ENCODE measurements at places on chromosomes 5 and 9.

GRCh38 chr9:6788162-6789016 lies 30.6 kb downstream of the KDM4C start:
- no peak for DNase-seq

DNA sequence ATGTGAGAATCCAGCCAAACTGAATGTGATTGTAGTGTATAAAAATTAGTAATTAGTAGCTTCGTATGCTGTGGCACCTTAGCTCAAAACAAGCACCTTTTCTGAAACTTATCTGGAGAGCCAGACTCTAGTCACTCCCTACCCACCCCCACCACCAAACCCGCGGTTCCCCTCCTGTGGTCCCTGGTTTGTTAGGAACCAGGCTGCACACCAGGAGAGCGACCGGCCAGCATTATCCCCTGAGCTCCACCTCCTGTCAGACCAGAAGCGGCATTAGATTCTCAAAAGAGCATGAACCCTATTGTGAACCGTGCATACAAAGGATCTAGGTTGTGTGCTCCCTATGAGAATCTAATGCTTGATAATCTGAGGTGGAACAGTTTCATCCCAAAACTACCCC lies 498.6 kb downstream of the CHSY3 start:
- no peak for DNase-seq

DNA sequence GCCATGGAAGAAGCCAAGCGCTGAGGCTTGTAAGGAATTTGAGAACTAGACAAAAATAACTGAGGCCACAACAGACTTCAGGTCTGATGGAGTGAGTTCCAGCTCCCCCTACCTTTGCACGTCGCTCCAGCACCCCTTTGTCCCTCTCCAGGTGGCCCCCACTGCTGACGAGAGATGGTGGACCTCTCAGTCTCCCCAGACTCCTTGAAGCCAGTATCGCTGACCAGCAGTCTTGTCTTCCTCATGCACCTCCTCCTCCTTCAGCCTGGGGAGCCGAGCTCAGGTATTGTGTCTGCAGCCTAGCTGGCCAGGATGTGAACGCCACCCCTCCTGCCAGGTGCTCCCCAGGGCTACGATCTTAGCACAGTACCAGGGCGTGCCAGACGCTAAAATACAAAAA lies 5.2 kb downstream of the BTNL9 start:
- no peak for DNase-seq

DNA sequence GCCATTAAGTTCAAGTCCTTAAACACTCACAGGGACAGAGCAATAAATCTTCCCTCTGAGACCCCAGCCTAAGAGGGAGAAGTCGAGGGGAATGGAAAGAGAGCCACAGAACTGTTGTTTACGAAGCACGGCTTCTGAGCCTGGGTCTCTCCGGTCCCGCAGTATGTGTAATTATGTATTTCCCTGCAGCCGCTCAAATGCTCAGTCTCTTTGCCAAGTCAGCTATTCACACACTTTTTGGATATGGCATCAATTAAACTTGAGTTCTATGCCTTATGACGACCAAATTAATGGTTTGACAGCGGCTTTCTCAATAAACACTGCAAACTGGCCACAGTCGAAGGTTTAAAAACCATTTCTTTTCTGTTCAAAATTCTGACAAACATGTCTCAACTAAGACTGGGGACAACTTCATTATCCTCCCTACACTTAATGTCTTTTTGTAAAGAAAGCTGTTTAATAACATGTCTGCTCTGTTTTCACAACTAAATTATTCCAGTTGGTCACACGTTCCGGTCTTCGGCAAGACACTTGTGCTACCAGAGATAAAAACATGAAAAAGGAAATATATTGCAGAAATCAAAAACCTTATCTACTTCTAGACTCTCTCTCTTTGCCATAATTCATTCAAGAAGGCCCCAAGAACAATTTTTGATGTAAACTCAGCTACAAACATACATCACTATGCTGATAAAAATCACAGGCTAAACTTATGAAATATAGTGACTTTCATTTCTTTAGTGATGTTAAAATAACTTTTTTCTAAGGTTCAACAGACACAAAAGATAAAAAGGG lies 203.2 kb downstream of the GAPVD1 start:
- no peak for DNase-seq

DNA sequence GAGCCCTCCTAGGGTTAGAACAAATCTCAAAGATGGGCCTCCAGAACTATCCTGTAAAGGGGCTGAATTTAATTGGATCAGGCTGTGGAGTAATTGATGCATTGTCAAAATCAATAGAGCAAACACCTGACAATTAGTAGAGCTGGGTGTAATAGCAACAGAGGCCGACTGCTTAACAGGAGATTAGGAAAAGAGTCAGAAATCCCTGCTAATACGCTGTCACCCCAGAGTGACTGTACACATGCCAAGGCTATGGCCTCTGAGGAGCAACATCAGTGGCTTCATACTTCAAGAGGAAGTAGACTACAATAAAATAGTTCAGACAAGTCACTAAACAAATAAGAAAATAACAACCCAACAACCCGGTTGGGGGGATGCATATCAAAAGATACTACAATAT lies 18.7 kb upstream of the GRPEL2 start:
- no peak for DNase-seq

DNA sequence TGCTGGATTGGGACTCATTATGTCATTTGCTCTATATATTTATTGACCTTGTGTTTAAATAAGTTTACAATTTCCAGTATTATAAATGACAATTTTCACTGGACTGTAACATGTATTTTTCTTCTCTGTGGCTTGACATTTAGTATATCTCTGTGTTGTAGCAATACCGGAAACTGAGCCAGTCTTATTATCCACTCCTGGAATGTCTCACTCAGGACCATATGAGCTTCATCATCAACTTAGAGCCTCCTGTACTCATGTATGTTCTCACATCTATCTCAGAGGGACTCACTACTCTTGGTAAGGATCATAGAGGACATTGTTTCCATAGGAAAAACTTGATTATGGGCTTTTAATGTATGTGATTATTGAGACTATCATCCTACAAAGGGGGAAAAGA lies 66.5 kb upstream of the TLX3 start:
- no peak for DNase-seq

- no peak for DNase-seq
These were observed 503.3 kb upstream of the GRIA1 start for GRCh38 chr5:152987131-152987530.

DNA sequence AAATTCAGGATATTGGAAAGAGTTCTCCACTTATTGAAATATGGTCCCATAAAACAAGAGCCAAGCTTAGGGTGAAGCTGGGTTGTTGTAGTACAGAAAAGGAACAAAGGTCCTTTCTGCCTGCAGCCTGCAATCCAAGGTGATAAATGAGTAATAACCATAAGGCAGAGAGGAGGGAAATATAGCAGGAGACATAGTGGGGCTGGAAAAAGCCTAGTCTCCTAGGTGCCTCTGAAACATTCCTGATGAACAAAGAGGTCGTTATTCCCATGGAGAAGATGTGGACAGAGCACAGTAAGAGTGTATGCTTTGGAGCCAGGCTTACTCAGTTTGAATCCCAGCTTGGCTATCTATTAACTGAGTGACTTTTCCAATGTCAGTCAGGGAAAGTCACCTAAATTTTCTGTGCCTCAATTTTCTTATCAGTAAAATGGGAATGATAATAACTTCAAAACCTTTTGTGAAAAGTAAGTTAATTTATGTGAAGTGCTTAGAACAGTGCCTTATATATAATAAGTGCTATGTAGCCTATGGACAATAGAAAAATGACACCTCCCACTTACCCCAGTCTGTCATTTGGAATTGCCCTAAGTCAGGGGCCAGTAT lies 110.8 kb upstream of the GRIN3A start:
- DNase-seq = no peak

DNA sequence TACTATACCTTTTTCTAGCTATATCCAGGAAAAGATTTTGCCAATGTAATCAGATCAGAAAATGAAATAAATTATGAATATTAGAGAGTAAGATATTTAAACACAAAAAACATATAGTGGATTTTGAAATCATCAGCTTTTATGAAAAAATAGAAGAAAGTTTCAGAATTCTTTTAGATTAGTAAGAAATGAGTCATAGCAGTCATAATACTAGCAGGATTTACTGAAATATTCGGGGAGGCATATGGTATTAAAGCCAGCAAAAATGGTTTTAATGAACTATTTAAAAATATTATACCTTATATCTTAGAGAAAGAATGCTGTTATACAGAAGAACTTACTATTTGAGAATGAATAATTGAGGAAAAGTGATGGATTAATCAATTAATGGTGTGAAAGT lies 303.6 kb upstream of the NUDT12 start:
- DNase-seq = no peak

- no peak for DNase-seq
These were observed 2.3 kb downstream of the C5orf15 start for GRCh38 chr5:133966090-133966489.

- DNase-seq = no peak
These were observed 452.8 kb downstream of the NFIB start for GRCh38 chr9:13860946-13861640.

GRCh38 chr9:96515621-96516470 lies 65.9 kb downstream of the HABP4 start:
- no peak for DNase-seq

DNA sequence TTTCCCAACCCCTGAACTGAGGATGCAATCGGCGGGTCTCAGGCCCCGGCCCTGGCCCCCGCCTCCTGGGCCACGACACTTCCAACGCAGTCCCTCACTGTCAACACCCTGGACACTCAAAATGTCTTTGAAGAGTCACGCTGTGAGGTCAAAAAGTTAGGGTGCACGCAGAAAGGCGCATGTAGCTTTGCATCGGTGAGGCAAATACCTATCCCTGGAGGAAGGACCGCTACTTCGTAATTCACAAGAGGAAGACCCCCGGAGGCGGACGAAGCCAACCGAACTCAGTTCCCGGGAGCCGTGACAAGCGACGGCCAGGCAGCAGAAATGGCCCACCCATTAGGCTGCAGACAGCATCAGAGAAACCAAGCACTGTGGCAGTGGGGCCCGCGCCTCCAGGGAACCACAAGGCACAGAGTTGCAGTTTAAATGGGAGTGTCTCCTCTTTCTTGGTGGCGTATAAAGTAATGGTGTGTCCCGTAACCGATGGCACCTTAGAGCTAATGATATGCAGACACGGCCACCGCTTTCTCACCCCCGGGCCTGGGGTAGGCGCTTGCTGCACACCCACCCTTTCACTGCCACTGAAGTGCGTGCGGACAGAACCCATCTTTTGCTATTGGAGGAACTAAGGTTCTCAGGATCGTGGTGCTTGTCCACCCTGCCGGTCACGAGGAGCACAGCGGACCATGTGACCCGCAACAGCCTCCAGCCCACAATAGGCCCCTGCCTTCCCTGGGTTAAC lies 9.0 kb downstream of the ADAMTS2 start:
- DNase-seq = no peak

All from stimulated activated CD8-positive, alpha-beta memory T cell treated with anti-CD3 and anti-CD28 coated beads, Interleukin-7, amount 100 ng/mL, for 24 hours (primary cell).